ENCODE measurements at places on chromosomes 12 and 14.

DNA sequence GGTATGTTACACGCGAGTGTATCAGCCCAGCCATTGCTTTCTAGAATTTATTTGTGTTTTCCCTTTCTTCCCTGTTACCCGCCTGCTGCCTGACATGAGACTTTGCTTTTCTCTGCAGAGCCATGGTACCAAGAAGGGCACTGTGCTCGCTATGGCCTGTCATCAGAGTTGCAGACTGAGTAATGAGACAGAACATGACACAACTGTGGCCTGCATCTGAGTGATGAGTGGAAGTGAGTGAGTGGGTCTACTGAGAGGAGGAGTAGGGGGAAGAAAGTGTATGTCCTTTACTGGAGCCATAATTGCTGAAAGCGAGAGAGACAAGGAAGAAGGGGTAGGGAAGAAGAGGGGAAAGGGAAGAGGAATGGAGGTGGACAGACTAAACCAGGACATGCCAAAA is 2.9 kb downstream of the RILPL1 start:
- DNase-seq, result no peak

DNA sequence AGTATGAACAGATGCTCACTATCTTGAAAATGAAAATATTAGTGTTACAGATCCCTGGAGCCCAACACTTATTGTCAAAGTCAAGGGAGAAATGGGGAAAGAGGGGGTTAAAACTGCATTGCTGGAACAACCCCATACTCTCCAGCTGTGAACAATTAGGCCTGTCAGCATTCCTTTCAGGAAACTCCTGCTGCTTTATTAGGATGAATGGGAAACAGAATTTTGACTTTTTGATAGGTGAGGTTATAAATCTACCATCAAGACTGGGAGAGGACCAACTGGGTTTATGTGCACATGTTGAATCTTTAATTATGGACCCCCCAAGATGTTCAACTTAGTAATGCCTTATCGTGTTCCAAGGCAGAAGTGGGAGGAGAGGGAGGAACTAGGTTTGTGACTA is 85.0 kb downstream of the TMTC1 start:
- DNase-seq, result no peak

- no peak for DNase-seq
Observed at GRCh38 chr12:50123203-50123602, 11.2 kb downstream of the COX14 start.

DNA sequence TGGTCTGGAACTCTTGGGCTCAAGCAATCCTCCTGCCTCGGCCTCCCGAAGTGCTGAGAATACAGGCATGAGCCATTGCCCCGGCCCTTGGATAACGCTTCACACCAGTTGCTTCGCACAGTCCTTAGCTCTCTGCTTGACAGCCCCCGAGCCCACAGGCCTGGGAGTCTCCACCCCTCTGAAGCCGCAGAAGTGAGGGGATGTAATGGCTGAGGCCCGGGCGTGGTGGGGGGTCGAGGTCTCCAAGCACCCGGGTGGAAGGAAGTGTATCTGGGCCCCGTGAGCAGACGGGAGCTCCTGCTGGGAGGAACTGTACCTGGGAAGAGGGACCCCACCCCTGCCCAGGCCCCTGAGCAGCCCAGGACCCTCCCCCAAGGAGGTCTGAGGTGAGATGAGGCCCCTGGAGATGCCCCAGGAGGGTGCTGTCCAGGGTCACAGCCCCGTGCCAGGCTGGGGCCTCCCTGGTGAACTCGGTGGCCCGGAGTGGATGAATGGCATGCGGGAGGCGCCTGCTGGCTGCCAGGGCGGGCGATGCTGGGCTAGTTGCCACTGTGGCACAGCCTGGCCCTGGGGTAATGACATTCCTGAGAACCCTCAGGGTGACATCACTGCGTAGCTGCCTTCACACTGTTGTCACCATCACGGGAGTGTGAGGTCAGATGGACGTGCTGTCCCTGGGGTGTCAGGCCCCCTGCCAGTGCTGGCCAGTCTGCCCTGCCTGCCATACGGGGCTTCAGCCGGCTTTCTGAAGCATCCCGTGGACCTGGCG is 48.9 kb downstream of the KIF26A start:
- no peak for DNase-seq

DNA sequence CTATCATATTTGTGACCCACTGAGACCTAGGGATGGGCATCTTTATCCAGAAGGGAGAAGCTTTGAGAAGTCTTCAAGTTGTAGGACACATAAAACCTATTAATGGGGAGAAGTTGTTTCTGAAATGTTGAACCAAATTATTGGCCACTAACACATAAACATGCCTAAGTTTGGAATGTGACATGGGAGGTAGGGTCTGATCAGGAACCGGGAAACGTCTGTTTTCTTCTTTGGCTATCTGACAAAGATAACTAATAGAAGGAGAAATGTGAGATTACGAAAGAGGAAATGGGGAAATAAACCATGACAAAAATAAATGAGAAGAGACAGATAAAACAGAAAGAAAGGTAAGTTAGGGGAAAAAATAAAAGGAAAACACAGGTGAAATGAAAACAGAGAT is 425.2 kb downstream of the EGLN3 start:
- DNase-seq, result no peak

GRCh38 chr14:76867516-76868453 is 41.6 kb downstream of the LRRC74A start:
- peak; percentile 74 for DNase-seq

DNA sequence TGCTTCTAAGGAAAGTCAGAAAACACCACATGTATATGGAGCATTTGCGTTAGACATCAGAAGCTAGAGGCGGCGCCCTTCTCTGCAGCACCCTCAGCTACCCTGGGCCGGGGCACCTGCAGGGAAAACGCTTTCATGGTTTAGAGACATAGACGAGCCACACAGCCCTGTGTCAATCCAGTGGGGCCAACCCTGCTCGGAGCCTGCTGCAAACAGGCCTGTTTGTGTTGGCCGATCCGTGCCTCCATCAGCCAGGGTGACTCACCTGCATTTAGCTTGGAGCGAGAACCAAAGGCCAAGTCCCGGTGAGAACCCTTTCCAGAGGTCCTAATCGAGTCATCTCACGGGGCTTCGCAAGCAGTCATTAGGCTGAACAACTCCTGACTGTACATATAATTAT is 19.5 kb upstream of the FZD10 start:
- no peak for DNase-seq

DNA sequence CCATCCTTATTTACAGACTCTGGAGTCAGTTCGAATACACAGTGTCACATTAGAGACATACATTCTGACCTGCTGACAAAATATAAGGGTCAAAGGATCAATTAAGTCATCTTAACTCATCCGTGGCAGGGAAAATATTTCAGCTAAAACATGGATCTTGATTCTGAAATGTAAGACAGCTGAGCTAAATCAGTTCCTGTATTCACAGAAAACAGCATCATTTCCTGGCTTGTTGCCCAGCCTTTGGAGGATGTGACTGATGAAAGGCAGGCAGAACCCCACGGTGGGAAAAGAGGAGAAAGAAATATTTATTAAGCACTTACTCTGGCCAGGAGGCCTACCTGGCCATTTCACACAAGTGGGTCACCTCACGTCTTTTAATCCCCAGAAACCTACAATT is 101.9 kb downstream of the GAS2L3 start:
- DNase-seq, result peak; percentile 15

DNA sequence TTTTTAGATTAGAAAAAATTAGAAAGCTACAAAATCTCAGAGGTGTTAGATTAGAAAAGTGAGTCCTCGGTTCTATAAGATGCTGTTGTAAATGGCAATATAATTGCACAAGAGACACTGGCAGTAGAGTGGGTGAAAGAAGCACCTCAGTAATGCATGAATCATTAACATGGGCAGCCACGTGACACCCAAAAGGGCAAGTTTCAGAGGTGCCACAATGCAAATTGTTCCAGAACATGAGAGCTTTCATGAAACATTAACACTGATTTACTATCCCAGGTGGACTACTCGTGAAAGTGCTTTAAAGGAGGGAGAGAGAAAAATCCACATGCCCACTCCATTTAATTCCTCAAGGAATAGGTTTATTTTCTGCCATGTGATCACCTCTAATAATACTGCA is 108.4 kb downstream of the PTPRR start:
- no peak for DNase-seq

- DNase-seq, result no peak
Observed at GRCh38 chr14:45298423-45299117, 45.6 kb upstream of the MIS18BP1 start.

DNA sequence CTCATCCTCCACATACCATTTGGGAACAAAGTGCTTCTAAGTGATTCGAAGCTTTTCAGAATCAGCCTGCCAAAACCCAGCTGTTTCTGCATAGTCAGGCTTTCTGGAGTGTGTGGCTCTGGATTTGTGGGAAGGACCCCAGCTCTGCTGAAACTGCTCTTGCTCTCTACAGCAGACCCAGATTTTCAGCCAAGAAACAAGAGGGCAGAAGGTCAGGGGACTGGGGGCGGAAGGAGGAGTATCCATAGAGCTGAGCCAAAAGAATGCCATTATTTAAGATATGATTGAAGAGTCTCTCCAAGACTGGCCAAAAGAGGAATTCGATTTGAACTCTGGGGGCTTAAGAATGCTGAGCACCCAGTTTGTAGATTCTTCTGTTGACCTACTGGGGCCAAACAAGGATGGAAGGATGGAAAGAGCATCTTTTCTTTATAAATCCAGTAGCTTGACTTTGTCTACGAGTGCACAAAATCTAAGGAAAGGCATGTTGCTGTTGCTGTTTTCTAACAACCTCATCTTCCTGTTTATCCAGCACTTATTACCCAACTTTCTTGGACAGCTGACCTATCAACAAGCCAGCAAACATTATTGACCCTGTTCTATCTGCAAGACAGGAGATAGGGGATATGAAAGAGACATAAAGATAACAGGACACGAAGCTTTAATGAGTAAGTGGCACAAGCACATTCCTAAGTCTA is 29.2 kb downstream of the FBLN5 start:
- DNase-seq, result no peak

DNA sequence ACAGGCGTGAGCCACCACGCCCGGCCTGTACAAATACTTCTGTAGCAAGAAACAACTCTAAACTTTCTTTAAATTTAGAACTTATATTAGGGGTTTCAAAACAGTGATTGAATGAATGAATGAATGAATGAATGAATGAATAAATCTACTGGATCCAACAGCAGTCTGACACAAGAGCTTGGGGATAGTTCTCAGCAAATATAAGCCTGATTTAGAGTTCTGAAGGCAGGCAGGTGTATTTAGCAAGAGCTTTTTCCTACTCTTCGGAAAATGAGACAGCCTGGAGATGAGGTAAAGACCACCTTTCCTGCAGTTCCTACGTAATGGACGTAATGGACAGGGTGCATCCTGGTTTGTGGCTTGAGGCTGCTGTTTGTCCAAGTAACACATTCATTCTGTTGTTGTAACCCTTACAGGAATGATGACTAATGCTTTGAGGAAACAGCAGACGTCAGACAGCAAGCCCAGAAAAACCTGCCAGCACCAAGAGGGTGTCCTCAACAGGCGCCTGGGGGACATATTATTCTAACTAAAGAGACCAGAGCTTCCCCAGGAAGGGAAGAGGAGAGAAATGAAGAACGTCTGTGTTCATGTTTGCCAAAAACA is 277.4 kb upstream of the SOX5 start:
- DNase-seq, result peak; percentile 28

- DNase-seq, result no peak
Observed at GRCh38 chr14:73884438-73885190, 2.0 kb upstream of the ZNF410 start.

DNA sequence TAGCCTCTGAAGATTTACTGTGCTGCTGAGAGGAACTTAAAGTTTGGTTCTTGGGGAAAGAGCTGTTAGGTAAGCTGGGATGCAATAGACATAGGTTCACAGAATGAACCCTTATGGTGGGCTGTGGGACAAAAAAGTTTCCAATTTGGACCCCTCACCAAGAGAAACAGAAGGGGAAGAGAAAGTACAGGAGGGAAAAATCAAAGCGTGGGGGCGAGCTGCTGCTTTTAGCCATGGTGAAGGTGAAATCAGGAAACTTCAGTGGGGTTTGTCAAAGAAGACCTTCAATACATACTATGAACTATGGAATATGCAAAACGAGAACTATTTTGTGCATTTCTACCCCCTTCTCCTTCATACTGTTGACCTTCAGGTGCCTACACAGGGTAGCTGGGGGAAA is 10.6 kb upstream of the NINJ2 start:
- DNase-seq, result no peak

- no peak for DNase-seq
Observed at GRCh38 chr14:104879983-104880565, 15.0 kb downstream of the CEP170B start.

GRCh38 chr12:131857908-131858850 is 30.0 kb downstream of the MMP17 start:
- no peak for DNase-seq

DNA sequence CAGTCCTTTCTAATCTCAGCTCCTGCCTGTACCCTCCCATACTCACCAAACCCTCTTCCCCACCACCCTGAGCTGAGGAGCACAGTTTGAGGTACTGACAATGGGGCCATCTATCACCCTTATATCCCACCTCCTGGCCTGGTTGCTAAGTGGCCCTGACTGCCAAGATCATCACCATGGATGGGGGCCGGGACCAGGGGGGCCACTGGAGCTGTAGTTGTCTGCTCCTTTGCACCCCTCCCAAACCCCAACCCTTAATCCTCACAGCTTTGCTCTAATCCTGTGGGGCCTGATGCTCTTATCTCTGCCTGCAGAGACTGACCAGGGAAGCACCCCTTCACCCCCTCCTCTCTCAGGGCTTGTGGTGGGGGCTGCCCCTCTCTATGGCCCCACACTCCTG is 395 bp upstream of the GNB3 start:
- DNase-seq, result no peak

- DNase-seq, result peak; percentile 18
Observed at GRCh38 chr14:75831952-75832351, 149.8 kb downstream of the TGFB3 start.

DNA sequence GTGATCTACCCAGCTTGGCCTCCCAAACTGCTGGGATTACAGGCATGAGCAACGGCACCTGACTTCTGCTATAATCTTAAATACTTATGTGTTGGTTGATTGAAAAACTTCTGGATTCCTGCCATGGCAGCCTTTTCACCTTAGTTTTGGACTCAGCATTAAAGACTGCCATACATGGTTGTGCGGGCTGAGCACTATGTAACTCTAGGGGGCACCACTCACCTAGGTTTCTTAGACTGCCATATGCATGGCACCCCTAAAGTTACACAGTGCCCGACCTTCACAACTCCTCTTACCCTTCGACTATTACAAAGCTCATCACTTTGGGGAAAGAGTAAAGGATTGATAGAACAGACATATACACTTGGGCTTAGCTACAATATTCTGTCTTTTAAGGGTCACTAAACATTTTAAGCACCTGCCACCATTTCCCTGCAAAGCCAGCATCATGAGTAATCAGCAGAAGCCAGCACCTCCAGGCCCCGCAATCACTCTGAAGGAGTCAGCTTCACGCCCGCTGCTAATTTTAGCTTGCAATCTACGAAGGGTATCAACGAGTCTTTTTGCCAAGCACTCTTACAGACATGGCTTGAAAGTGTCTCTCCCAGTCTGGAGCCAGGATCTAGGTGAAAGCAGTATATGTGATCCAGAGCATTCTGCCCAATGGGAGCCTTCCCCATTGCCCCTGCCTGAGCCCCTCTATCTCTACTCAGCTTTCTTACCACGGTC is 59.8 kb downstream of the SUDS3 start:
- no peak for DNase-seq

Data from CD14-positive monocyte (primary cell).